Activated CD8-positive, alpha-beta T cell treated with anti-CD3 and anti-CD28 coated beads for 36 hours (primary cell): ENCODE measurements at places on chromosomes 16 and 17.

GRCh38 chr17:1025733-1026598 lies 29.0 kb downstream of the TIMM22 start:
- no peak for DNase-seq

DNA sequence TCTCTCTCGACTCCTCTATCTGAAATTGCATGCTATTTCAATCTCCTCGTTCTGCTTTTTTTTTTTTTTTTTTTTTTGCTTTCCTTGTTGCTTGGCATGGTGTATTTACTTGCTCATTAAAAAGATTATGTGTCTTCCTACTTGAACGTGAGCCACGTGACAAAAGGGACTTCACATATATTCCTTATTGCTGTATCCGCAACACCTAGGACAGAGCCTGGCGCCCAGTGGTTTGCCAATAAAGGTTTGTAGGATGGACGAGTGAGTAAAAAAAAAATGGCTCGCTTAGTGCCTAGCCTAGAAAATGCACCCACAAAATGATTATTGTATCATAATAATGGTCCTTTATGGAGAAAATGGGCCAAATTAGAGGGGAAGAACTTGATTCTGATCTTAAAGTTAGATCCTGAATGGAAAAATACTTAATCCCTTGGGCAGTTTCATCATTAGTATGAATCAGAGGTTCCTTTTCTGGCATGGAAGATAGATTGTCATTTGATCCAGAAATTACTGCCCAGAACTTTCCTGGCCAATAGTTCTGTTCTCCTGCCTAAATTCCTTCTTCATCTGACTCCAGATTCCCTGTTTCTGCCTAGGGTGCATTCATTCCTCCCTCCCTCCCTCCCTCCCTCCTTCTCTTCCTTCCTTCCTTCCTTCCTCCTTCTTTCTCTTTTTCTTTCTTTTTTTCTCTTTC lies 13.6 kb upstream of the TMEM220 start:
- DNase-seq = no peak

DNA sequence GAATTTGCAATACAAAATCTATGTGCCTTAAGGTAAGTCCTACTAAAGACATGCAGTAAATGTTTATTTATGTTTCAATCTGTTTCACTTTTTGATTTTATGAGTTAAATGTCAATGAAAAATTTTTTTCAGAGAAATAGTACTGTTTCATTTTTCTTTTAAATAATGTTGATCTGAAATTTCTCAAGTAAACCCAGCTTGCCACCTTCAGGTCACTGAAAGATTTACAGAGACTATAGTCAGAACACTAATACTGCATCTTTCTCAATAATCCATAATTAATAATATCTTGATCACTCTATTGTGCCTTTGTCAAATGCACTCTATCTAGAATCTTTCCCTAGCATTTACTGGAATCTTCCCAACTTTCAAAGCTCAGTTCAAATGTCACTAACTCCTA lies 6.5 kb upstream of the DHX40 start:
- DNase-seq = no peak

- no peak for DNase-seq
Measured at GRCh38 chr17:1511290-1511689, 5.1 kb downstream of the INPP5K start.

DNA sequence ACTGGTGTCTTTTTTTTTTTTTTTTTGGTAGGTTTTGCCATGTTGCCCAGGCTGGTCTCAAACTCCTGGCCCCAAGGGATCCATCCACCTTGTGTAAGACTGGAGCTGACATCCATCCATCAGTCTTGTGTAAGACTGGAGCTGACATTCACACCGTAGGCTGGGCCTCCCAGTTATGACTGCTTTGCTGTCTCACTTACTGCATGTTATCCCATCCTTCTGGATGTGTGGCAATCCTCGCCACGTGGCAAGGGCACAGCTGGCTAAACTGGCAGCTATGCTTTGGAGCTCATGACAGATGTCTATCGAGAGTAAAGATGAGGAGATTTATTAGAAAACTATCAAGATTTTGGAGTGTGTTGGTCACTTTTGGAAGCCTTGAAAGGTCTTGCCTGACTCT lies 115.1 kb downstream of the ABCA8 start:
- DNase-seq = no peak

GRCh38 chr17:72683506-72684404 lies 408.7 kb downstream of the SLC39A11 start:
- DNase-seq = no peak

DNA sequence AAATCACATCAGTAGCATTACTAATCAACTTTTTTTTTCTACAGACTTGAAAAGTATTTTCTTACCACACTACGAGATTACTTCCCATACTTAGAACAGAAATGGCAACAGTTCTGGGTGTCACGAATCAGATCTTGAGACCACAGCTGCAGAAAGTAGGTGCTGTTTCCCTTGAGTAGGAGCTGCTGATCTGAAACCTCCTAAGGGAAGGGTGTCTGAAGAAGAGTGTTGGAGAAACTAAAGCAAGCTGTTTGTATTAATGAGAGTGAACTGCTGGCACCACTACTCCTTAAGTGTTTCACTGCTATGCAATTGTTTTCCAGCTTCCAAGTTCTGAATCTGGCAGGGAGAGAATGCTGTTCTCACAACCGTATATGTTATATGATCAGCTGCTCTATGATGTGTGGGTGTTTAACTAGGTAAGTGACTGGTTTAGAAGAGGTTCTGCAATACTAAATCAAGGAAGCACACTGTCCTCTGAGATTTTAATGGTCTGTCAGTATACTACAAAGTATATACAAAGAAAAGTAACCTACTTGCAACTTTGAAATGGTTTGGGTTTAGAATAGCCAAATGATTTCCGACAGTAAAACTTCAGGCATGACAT lies 3.3 kb downstream of the ZNF652 start:
- peak; percentile 44 for DNase-seq

DNA sequence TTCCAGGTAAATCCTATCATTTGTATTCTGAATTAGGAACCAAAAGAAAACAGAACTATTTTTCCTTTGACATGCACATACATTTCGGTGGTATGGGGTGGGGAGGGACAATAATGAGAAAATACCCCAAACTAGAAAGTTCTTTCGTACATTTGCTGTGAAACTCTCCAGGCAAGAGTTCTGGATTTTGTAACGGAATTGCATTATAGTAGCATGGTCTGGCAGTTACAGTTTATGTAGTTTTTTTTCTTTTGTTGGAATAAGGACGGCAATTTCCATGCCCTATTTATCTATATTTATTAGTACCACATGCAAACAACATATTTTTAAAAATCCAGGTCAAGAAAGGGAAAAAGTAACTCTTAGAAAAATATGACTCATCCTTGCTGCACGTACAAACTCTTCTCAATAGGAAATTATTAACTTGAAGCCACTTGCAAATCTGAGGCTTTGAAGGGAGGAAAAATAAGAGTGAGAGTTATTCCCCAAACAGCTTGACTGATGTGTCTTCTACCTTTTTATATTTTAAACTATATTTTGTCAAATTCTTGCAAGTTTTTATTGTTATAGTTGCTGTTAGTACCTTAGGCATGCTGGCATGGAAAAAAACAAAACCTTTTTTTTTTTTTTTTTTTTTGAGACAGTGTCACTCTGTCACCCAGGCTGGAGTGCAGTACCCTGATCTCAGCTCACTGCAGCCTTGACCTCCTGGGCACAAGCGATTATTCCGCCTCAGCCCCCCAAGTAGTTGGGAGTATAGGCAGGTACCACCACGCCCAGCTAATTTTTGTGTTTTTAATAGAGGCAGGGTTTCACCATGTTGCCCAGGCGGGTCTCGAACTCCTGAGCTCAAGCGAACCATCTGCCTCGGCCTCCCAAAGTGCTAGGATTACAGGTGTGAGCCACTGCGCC lies 69.3 kb downstream of the WWP2 start:
- no peak for DNase-seq

DNA sequence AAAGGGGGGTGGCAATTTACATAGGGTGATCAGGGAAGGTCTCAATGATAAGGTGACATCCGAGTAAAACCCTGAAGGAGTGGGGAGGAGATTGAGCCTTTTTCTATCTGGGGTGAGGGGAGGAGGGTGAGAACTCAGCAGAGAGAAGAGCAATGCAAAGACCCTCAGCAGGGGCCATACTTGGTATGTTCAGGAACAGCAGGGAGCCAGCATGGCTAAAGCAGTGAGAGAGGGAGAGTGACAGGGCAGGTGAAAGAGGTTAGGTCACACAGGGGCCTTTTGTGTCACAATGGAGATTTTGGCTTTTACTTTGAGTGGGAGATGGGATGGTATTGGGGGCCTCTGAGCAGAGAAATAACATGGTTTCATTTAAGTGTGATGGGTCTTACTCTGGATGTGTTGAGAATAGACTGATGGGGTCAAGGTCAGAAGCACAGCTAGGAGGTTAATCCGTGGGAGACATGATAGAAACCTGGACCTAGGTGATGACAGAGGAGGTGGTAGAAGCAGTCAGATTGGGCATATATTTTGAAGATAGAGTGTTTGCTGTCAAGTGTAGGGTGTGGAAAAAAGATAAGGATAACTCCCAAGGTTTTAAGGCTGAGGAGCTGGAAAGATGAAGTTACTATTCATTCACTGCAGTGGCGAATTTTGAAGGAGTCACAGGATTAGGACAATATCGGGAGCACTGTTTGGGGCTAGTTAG lies 6.2 kb downstream of the SP2 start:
- no peak for DNase-seq
